Inflammatory macrophage (primary cell): ENCODE measurements at places on chromosomes 1 and 21.

DNA sequence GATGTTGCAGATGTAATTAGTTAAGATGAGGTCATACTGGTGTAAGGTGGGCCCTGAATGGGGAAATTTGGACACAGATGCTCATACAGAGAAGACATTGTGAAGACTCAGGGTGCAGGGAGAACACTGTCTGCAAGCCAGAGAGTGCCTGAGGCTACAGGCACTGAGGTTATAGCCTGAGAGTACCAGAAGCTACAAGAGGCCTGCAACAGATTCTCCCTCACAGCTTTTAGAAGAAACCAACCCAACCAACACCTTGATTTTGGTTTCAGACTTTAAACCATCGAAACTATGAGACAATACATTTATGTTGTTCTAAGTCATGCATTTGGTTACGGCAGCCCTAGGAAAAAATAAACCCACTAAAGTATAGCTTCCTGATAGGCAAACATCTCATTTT is 321.7 kb upstream of the USP25 start:
- no peak for DNase-seq

DNA sequence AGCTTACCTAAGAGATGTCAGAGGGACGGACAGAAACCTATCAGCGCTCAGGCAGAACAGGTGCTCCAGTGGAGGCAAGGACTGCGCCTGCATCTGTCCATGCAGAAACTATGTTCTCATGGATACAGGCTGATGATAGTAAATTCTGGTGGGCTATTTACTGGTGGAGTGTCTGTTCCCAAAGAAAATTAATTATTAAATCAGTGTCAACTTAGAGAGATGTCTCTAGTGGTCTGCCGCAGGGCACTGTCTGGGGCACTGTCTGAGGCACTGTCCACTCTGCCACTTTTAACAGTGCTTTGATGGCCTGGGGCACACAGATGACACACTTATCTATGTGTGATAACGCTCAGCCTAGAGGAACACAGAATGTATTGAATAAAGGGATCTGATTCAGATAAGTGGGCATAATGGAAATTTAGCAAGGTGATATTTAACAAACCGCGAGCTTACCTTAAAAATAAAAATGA is 148.1 kb downstream of the RGS7 start:
- DNase-seq = no peak

- no peak for DNase-seq
These were observed 197.0 kb upstream of the UBE2U start for GRCh38 chr1:64006276-64007051.

DNA sequence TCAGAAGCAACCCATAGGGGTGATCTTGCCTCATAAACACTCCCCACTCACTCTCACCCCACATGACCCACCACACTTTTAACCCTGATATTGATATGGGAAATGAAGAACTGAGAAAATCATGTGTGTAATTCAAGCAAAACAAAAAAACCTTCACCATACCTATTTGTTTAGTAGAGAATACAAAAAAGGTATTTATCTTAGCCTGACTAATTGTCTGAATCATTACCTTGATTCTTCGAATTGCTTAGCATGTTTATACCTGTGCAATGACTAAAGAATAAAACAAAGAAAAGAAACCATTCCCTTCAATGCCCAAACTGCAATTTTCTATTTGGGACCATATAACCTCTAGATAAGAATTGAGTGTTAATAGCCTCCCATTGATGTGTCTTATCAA is 1.8 kb downstream of the CLDN17 start:
- no peak for DNase-seq

GRCh38 chr21:31554511-31555022 is 104.9 kb upstream of the SOD1 start:
- peak; percentile 13 for DNase-seq

DNA sequence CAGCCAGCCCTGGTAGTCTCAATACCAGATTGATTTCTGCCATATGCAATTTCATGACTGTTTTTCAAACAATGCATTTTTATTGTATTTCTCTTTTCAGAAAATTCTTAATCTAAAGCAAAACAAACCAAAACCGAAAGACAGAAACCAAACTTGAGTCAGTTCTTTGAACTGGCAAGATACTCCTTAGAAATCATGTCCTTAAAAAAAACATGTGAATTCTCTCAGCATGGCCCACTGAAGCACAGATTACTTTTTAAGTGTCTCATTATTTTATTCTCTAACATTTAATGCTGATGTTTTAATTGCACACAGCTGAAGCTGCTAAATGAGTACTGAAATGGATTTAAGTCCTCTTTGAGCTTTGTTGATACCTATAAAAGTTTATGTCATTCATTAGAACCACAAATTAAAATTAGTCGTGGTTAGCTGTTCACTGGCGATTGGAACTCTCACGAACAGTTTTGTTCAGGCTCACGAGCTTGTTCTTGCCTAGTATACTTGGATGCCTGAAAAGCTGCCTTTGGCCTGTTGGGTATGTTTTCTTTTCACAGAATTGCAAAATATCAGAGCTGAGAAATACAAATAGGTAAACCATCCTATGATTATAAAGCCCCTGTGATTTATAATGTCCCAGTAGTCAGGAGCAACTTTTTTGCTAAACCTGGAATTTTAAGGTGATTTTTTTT is 87.5 kb downstream of the CAMTA1 start:
- DNase-seq = no peak

DNA sequence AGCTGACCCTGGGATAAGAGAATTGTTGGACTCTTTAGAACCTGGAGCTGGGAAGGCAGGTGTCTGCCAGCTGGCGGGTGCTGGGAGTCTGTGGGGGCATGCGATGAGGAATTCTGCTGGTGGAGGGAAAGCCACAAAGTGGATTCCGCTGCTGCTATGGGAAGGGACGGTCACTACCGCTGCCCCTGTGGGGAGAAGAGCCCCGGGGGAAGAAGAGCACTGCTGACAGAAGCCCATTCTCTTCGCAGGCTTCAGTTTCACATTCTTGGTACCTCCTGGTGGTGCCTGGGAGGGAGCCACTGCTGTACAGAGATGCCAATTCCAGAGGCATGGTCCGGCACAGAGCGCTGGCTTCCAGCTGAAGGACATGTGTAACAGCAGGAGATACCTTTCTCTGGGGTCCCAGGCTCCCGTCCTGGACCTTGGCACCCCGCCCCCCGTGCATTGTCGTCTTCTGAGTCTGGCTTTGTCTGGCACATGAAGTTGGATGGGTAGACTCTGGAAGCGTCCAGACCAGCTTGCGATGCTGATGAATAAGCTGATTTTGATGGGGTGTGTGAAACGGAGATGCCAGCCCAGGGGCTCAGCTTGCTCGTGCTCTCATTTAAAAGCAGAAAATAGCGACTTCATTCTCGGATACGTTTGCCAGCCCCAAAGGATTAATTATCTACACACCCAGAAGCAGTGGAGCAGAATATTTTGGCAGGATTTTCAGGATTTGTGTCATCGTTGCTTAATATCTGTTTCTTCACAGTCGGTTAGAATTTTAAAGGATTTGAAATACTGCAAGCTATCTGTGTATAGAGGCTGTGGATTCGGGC is 13.2 kb downstream of the PDXK start:
- DNase-seq = no peak

GRCh38 chr1:232853994-232854797 is 49.0 kb downstream of the MAP10 start:
- DNase-seq = no peak

DNA sequence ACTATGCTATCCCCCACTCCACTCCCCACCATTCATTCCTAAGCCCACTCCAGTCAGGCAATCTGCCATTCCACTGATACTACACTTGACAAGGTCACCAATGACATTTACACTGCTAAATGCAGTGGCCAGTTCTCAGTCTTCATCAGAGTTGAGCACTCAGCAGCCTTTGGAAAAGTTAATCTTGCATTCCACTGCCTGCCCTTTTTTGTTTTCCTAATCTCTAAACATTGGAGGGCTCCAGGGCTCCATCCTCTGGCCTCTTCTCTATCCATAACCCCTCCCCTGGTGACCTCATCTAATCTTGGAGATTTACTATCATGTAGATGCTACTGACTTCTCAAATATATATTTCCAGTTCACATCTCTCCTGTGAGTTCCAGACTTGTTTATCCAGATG is 70.9 kb upstream of the S1PR1 start:
- no peak for DNase-seq

GRCh38 chr1:55938376-55938850 is 641.0 kb downstream of the PLPP3 start:
- no peak for DNase-seq

- no peak for DNase-seq
These were observed 71.8 kb downstream of the DUSP10 start for GRCh38 chr1:221670081-221670480.
